ENCODE measurements at places on chromosomes 11 and 22.

- no peak for ATAC-seq
Measured at GRCh38 chr11:14054116-14055107, 91.9 kb downstream of the SPON1 start.

DNA sequence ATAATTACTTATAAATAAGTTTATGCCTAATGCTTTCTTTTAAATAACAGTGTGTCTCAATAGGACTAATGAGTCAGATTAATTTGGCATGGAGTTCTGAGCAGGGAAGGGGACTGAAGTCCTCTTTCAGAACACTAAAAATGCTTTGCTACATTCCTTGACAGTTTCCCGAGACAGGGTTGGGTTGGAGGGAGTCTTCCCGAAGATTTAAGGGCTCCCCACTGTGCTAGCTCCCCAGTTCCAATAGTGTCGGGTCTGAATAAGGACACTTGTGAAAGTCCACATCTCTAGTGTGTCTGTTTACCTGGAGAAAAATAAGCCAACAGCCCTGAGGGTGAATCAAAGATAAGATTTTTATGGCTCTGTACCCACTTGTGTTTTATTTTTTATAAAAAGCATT is 41.8 kb upstream of the HSD17B12 start:
- no peak for ATAC-seq

GRCh38 chr11:110340436-110340835 is 44.0 kb upstream of the RDX start:
- ATAC-seq = no peak

- no peak for ATAC-seq
Measured at GRCh38 chr11:105229257-105229656, 89.7 kb upstream of the CARD18 start.

DNA sequence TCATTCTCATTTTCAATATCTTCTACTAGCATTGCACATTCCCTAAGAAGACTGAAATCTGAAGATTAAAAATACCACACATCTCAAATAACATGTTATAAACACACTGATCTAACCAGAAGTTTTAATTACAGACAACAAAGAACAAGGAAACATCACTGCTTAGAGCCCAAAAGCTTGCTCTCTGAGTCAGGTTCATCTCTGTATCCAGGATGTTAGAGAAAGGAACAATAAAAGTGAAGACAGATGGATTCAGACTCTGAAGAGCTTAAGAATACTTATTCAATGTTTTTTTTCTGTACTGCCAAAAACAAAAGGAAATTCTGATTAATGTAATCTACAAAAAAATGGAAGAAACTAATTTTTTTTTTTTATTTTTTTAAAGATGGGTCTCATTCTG is 16.5 kb downstream of the RDX start:
- ATAC-seq = no peak

GRCh38 chr22:38240734-38241252 is 32.0 kb downstream of the TMEM184B start:
- no peak for ATAC-seq

DNA sequence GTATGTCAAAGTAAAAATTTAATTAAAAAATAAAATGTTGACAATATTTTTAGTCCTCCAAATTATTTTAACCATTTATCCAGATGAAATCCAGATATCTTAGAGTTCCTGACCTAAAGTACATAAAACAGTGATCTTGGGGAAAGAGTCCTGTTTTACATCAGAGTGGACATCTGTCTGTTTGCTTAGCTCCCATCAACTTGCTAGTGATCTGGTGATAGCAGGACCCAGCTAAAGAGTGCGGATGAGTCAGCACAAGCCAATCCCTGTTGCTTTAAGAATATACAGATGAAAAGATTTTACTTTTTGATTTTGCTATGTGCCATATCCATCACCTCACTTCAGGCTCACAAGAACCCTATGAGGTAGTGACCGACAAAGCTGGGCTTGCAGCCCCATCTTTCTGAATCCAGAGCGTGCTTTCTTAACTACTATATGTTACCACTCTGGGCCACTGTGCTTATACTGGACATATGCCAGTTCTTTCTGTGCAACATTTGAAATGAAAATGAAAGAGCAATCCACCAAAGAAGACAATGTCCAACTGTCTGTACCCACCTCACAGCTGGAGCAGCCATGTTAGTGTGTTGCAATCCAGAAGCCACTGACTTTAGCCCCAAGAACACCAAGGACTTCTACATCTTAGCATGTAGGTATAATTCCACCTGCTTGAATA is 167.6 kb upstream of the SESN3 start:
- no peak for ATAC-seq

GRCh38 chr11:29485641-29486040 is 531.2 kb downstream of the KCNA4 start:
- ATAC-seq = no peak

All from activated CD4-positive, CD25-positive, alpha-beta regulatory T cell treated with anti-CD3 and anti-CD28 coated beads, Interleukin-2, amount 50 U/mL, for 24 hours (primary cell).